ENCODE measurements at places on chromosomes 2 and 18.

GRCh38 chr18:7317804-7318231, 86.9 kb downstream of the LRRC30 start:
- no peak for DNase-seq

- no peak for DNase-seq
Observed at GRCh38 chr2:173008786-173009185, 66.9 kb upstream of the MAP3K20 start.

GRCh38 chr2:176171351-176172006, 14.4 kb downstream of the HOXD3 start:
- DNase-seq: no peak

DNA sequence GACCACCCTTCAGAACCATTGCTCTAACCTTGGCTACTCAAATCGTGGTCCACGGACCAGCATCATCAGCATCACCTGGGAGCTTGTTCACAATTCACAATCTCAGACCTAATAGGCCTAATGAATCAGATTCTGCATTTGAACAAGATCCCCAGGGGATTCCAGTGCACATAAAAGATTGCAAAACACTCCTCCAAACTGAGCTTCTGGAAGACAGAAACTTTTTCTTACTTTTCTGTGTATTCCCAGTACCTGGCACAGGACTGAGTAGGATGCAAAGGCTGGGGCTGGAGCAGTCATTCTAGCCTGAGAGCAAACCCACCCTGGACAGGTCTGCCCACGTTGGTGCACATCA, 115.1 kb upstream of the COPS8 start:
- no peak for DNase-seq

- no peak for DNase-seq
Observed at GRCh38 chr2:233976690-233977294, 59.6 kb downstream of the TRPM8 start.

- no peak for DNase-seq
Observed at GRCh38 chr2:216807857-216808272, 52.0 kb downstream of the TNP1 start.

- no peak for DNase-seq
Observed at GRCh38 chr18:62925031-62925688, 209.8 kb downstream of the PHLPP1 start.

GRCh38 chr18:79756143-79756500, 41.6 kb upstream of the KCNG2 start:
- DNase-seq: no peak

- DNase-seq: no peak
Observed at GRCh38 chr18:22466608-22467395, 49.1 kb upstream of the CTAGE1 start.

- DNase-seq: no peak
Observed at GRCh38 chr2:205952282-205952681, 133.7 kb downstream of the INO80D start.

DNA sequence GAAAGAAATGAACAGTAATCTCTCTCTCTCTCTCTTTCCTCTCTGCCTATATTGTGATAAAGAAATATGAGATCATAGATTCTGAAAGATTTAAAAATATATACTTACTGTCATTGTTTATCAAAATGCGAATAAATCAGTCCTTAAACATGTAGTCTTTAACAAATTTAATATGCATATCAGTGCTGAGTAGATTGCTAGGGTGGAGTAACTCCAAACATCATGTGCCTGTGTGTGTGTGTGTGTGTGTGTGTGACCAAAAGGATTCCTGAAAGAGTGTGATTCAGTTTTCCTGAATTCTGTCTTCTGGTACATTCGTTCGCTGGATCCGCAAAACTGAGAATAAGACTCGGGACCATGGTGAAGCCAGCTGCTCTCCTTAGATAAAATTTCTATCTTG, 24.0 kb upstream of the DSEL start:
- DNase-seq: no peak

DNA sequence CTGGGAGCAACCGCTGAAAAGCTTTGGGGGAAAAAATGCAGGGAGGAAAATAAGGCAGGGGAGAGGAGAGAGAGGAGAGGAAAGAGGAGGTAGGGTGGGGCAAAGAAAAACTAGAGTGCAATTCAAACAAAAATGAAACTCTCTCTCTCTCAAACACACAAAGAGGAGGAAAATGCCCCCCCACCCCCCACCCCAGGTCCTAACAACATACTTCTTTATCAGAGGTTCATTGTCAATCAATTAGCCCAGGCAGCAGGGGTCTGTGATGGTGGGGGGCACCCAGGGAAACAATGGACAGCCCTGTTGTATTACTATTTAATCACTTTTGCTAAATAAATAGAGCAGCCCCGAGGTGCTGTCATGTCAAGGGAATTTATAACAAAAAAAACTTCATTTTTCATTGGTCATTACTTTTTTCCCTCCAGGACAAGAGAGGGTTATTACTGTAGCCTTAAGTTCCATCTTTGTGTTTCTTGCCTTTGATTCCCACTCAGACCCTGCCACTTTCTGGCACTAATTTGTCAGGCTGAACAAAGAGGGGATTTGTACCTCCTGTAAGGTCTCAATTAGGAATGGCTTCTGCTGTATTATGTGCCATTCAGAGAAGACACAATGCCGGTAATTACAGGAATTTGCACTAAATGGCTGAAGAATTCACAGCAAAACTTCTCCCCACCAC, 55.0 kb downstream of the PLEKHM3 start:
- DNase-seq: no peak

DNA sequence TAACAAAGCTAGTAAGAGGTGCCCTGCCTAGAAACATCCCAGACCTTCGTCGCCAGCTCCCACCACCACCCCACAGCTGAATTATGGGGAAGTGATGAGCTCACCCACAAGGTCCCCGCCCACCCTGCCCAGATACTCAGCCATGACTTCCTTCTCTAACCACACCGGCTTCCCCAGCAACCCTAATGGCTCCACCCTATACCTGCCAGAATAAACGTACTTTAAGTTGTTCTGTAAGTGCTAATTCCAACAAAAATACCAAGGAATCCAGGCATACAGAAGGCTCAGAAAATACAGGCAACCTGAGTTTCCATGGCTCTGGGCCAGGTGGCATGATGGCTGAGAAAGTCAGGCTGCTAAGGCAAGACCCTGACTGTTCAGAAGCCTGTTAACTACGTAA, 39.1 kb downstream of the TMEM163 start:
- DNase-seq: no peak

- DNase-seq: no peak
Observed at GRCh38 chr18:55102501-55102900, 143.2 kb upstream of the CCDC68 start.

GRCh38 chr2:111157071-111157661, 36.5 kb downstream of the BCL2L11 start:
- no peak for DNase-seq

- DNase-seq: no peak
Observed at GRCh38 chr2:153388246-153388645, 90.3 kb downstream of the RPRM start.

GRCh38 chr18:44507729-44508325, 172.9 kb upstream of the SETBP1 start:
- peak; percentile 35 for DNase-seq

- DNase-seq: no peak
Observed at GRCh38 chr2:173957517-173957916, 7.7 kb downstream of the SP3 start.

- no peak for DNase-seq
Observed at GRCh38 chr2:67091681-67092080, 305.5 kb upstream of the ETAA1 start.
